ENCODE measurements at places on chromosomes 12 and 14.

DNA sequence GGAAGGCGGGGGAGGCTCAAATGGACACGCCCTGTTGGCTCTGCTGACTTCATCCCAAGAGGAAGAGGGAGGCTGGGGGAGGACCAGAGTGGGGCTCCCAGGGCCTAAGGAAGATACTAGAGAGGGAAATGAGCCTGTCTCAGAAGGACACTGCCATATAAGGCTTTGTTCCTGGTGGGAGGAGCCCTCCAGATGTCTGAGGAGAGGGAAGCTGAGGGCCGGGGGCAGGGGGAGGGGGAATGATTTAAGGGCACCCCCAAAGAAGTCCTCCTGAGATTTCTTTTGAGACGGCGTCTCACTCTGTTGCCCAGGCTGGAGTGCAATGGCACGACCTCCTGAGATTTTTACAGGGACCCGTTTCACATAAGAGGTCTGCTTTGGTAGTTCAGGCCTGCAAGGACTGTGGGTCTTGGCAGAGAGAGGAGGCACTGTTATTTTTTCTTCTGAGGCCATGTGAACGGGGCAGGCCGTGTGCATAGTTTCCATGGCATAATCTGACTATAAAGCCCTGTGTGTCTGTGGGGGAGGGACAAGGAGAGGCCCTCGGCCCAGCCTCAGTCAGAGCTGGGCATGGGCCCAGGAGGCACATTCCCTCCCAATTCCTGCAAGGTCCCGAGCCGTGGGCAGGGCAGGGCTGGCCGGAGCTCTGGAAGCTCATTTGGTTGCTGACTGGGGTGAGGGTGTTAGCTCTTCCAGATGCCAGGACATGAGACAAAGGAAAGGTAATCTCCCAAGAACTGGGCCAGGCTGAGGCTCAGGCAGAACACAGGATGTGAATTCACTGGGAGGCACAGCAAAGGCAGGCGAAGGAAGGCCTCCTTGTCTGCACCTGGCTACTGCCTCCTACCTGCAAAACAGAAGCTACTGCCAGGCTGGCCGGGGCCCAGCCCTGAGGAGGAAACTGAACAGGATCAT, 22.2 kb upstream of the PLEKHG3 start:
- DNase-seq, result peak; percentile 64

- no peak for DNase-seq
Measured at GRCh38 chr12:104680070-104680469, 223.3 kb downstream of the CHST11 start.

- DNase-seq, result peak; percentile 81
Measured at GRCh38 chr12:122106843-122107242, 28.3 kb downstream of the MLXIP start.

DNA sequence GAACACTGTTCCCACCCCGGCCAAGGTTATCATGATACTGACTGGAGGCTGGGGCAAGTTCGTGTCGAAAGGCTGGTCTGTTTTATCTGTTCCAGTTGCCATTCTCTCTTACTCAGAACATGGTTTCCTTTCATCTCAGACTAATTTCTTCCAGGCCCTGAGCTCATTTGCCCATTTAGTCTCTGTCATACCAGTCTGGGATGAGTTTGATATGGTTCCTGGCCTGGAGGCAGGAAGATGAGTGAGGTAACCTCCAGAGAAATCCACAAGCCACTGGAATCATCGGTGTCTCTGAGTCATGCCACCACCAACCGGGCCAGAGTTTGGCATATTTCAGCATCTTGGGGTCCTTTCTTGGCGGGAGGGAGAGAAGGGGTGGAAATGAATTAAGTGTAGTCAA, 114.7 kb downstream of the NTF3 start:
- no peak for DNase-seq

GRCh38 chr14:90560991-90561390, 164.2 kb downstream of the CALM1 start:
- DNase-seq, result no peak

DNA sequence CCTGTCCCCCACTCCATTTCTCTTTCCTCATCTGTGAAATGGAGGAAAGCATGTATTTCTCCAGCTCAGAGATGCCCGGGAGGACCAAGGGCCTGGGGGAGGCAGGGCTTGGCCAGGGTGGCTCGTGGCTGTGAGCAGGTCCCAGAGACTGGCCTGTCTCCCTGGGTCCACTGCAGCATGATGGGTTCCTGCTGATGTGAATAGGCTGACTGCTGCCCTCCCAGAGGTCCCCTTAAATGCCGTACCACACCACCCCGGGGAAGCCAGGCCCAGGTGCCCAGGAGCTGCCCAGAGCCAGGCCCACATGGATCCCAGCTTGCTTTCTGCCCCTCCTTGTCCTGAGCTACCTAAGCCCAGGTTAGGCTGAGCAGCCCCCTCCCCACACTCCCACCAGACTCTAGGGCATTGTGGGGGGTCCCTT, 158.2 kb upstream of the C14orf180 start:
- no peak for DNase-seq

Data from transverse colon (tissue), 4 donors.